Body of pancreas (tissue), 4 donors: ENCODE measurements at places on chromosomes 11 and 22. TPM values are rescaled to one million over a fixed set of nuclear protein-coding genes. Genes with fewer than 3 reads are reported as not detected.

DNA sequence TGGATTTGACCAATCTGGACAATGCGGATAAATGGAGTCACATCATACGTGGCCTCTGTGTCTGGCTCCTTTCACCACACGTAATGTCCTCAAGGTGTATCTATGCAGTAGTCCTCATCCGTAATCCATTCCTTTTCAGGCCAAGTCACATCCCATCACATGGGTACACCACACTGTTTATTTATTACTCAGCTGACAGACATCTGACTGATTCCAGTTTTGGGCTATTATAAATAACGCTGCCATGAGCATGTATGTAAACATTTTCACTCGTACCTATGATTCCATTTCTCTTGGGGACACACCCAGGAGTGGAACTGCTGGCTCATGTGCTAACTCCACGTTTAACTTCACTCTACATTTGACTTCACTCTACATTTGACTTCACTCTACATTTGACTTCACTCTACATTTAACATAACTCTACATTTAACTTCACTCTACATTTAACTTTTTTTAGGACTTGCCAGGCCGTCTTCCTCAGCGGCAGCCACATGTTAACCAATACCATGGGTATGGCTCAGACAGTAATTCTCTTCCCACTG, 52.1 kb downstream of the SHANK2 start:
- DNase-seq, result no peak

GRCh38 chr22:31615491-31615860, 46.5 kb downstream of the PISD start:
- no peak for DNase-seq

GRCh38 chr11:75588051-75588481, 26.0 kb downstream of the SERPINH1 start:
- DNase-seq, result peak; percentile 51

DNA sequence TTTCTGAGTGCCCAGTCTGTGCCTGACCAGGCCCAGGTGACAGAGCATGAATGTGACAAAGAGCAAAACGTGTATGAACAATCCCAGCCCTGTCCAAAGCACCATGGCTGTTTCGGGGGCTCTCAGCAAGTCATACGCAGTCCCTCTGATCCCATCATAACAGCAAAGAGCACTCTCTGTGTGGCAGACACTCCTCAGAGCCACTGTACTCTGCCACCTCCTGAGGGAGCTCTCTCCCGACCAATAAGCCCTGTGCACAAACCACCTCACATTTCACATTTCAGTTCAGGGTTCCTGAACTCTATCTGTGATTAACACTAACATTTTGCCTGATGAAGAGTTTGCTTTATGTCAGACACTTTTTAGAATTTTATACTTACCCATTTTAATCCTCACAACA, 6.6 kb downstream of the DGCR2 start:
- no peak for DNase-seq

- DNase-seq, result no peak
These were observed 71.5 kb downstream of the SHANK2 start for GRCh38 chr11:71180694-71181470.

- no peak for DNase-seq
These were observed 623.8 kb upstream of the CHORDC1 start for GRCh38 chr11:90846628-90847027.

DNA sequence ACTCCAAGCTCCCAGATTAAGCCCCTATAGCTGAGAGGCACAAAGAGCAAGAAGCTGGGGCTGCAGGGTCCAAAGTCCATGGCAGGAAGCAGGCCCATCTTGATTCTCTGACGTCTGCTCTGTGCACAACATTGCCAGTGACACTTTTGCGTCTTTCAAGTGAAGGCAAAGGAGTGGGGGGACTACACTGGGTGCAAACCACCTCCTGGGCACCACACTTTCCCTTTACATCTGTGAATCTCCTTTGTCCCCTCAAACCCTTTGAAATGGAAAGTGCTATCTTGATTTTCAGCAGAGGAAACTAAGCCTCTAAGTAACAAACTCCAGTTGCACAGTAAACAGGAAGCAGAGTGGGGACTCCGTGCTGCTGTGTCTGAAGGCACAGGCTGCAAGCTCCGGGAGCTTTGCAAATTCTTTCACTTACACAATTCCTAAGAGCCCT, 428.0 kb downstream of the LARGE1 start:
- peak; percentile 26 for DNase-seq

DNA sequence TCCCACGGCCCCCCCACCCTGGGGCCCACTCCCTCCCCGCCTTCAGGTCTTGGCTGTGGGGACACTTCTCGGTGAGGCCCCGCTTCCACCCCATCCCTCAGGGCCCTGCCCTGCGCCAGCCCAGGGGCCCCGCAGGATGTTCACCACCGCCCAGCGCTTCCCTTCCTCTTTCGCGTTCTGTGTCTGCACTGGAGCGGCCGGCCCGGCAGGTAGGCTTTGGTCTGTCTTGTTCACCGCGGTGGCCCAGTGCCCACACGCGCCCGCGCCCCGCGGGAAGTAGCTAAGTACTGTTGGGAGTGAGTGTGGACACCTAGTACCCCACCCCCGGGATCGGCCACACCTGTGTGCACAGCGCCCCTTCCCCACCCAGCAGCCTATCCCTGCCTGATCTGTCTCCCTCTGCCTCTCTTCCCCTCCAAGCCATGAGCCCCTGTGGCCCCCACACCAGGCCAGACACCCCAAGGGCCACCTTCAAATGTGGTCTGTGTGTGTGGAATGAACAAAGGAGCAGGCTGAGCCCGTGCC, 85.4 kb downstream of the WNT7B start:
- no peak for DNase-seq

DNA sequence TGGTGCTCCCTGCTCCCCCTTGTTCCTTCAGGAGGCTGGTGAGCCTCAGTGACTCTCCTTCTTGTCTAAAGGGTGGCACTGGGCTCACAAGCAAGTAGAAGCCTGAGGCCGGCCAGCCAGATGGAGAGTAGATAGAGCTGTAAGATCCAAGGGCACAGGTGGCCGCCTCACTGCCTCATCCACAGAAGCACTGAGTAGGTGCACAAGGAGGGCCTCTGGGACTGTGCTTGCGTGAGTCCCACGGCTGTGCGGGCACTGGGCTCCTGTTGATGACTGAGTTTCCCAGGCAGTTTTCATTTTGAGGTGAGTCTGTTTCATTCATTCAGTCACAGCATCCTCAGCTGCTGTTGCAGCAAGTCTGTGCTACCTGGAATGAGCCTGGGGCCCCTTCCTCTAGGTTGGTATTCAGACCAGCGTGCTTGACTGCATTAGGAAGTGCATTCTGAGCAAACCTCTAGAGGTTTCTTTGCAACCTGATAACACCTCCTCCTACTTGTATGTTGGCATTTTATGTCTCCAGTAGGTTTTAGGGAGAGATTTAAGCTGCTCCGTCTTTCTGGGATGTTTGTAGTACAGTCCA, 184.0 kb downstream of the TBC1D22A start:
- DNase-seq, result no peak

GRCh38 chr11:62026739-62027370, 59.4 kb upstream of the FTH1 start:
- no peak for DNase-seq

The LMO1 gene
- total RNA-seq, result 0.78 TPM

The OR51E2 gene
- total RNA-seq, result not detected
